ENCODE measurements at places on chromosomes 4 and X.

DNA sequence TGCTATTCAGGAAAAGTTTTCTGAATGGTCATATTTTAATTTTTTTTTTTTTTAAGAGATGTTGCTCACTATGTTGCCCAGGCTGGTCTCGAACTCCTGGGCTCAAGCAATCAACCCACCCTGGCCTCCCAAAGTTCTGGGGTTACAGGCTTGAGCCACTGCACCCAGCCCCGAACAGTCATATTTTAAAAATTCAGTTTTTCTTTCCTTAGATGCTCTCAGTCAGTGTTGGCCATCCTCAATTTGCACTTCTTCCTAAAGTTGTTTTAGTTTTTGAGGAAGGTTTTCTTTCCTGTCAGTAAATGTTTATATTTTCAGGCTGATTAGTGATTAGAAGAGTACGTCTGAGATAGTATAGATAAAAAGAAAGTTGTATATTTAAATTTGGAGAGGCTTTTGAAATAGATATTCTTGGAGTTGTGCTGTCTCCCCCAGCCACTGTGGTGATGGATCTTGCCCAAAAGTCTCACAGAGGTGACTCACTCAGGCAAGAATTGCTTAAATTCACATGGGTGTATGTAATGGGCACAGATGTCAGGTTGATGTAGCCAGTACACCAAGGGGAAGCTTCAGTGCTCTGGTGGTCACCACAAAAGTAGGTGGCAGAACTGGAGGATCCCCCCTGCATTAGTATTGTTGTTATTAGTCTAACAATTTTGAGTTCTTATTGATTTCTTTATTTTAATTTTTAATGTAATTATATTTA is 72.2 kb upstream of the ELOVL6 start:
- peak; percentile 71 for DNase-seq

DNA sequence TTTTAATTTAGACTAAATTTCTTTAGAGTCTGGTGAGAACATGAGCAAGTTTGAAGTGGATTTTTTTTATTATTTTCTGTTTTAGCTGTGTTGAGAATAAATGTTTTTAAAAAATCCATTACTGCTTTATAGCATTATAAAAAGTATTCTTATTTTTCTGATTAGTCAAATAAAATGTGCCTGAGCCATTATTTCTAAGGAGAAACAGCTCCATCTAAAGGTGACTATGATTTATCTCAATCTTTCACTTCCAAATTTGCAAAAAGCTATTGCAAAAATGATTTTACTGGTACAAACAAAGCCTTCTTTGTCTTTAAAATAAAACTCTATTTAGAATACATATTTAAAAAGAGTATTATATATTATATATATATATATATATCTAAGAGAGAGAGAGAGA is 959.2 kb downstream of the FAM133A start:
- no peak for DNase-seq

DNA sequence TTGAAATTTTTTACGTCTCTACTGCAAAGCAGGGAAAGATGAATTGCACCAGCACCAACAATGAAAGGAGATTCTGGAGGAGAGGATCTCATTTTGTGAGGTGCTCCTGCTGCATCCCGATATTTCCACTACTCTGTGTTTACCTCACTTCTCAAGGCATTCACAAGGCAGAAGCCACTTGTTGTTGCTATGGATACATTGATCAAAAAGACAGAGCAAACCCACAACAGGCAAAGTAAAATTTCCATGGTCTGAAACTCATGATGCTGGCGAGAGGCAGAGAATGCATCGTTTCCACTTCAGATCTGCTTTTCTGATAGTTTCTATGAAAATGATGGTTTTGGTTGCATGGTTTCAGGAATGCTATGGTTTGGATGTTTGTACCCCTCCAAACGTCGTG is 323.3 kb downstream of the ASMT start:
- DNase-seq, result no peak

GRCh38 chr4:17760626-17761025 is 20.8 kb downstream of the FAM184B start:
- DNase-seq, result no peak

DNA sequence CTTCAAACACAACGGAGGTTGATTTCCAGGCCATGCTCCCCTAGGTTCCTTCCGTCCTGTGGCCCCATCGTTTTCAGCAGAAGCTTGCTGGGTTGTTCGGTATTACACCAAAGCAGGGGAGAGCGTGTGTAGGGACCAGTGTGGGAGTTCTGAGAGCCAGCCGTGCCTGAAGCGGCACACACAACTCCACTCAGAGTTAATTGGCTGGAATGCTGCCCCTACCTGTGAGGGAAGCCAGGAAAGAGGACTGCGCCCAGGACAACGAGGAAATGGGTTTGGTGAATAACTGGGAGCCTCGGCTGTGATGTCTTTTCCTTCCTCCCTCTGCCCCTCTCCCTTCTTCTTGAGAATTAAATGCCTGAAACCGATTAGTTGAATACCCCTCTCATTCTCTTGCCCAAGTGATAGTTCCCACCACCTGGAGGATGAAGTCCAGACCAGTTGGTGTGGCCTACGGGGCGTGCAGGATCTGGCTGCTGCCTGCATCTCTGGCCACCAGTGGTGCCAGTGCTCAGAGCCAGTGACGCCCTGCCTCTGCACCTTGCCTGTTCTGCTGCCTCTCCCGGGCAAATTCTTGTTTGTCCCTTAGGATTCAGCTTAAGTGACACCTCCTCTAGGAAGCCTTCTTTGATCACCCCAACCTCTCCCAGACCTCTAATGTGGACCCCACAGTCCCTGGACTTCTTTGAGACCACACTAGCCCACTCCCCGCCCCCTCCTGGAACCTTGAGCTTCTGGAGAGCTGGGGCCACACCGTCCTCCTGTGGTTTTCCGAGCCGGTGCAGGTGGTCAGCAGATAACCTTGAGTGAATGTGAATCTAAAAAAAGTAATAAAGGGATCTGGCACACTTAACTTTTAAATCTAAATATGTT is 33.6 kb downstream of the TBC1D14 start:
- no peak for DNase-seq

All from astrocyte of the spinal cord (primary cell).